Activated T-helper 17 cell treated with anti-CD3 and anti-CD28 coated beads, Interleukin-2, amount 50 U/mL, for 72 hours (primary cell): ENCODE measurements at places on chromosomes 4 and X.

DNA sequence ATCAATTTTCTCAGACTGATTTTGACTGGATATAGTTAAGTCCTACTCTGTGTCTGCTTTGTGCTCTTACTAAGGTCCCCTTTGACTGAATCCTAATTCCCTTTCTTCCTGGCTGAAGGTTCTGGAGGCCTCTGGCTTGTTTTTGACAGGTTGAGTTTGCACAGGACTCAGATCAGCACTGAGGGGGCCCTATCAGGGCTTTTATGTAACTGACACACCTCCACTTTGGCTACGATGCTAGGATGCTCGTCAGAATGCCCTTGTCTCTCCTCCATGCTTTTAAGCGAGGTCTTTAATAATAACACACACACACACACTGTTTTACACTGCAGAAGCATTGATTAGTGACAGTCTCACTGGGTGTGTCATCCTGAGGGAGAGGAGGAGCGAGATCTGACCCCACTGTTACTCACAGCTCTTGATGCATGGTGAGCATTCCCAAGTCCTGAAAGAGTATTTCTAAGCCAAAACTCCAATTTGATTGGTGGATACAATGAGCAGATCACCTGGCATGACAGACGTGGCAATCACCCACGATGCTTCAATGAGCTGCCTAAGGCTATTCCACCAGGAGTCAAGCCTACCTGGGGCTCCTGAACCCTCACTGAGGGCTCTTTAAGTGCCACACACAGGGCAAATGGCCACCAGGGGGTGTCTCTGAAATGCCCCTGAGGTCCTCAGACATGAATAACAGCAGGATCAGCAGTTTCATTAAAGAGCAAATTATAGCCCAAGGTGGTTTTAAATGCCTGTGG is 130.4 kb upstream of the CPEB2 start:
- no peak overlapping the region for H3K4me3 ChIP-seq
- no peaks in the 10 kb centered on the region for H3K36me3 ChIP-seq
- no peaks in the 10 kb centered on the region for H3K4me1 ChIP-seq
- no peak overlapping the region for H3K27ac ChIP-seq
- H3K27me3 ChIP-seq, result peaks cover 19% of the 10 kb centered on the region

DNA sequence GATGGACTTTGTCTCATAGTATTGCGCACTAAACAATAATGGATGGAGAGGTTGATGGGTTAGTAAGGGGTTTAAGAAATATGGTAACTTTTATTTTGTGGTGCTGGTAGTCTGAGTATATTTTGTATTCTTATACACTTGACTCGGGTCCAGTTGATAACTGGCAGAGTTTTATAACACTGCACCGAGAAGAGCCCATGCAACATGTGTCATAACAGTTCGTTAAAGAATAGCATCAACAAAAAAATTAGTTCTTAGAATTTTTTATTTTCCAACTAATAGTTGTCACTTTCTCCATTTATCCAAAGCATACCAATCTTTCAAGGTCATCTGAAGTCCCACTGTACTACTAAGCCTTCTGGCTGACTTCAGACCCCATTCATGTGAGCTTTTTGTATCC is 175.1 kb downstream of the SOWAHB start:
- no peak overlapping the region for H3K27ac ChIP-seq
- no peak overlapping the region for H3K4me3 ChIP-seq
- no peaks in the 10 kb centered on the region for H3K4me1 ChIP-seq

DNA sequence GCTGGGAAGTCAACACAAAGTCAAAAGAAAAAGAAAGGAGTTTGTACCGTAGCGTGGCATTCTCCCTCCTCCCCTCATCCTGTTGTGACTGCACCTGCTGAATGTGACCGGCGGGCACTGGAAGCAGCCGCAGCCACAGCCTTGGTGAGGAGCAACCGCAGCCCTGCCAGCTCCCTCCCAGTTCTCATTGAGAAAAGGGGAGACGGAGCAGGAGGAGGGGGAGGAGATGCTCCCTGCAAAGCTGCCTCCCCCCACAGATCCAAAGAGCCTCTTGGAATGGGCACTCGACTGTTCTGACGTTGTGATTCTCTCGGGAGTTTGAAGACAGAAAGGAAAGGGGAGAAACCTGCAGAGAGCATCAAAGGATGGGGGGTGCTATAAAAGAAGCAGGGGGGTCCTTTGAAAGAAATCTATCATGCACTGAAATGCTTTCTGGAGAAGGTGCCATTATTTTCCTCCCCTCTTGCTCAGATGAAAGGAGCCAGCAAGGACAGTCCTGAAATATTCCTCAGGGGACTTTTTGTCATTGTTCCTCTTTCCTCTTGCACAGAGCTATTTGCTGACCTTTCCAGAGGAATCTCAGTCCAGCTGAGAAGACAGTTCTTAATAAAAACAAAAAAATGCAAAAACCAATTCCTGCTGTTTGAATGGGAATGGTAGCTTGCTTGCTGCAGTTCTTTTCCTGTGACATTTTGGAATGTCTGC is 429.7 kb downstream of the MAPK10 start:
- H3K4me1 ChIP-seq, result no peaks in the 10 kb centered on the region
- no peaks in the 10 kb centered on the region for H3K36me3 ChIP-seq
- H3K27me3 ChIP-seq, result peaks cover 9% of the 10 kb centered on the region
- no peak overlapping the region for H3K27ac ChIP-seq
- no peak for ATAC-seq

GRCh38 chr4:137283737-137284136 is 248.6 kb downstream of the PCDH18 start:
- H3K36me3 ChIP-seq, result no peaks in the 10 kb centered on the region
- no peaks in the 10 kb centered on the region for H3K27me3 ChIP-seq
- no peak overlapping the region for H3K4me3 ChIP-seq
- H3K4me1 ChIP-seq, result no peaks in the 10 kb centered on the region
- H3K27ac ChIP-seq, result no peak overlapping the region

GRCh38 chrX:40061871-40062524 is 35.8 kb downstream of the BCOR start:
- H3K27ac ChIP-seq, result no peak overlapping the region
- H3K4me1 ChIP-seq, result peaks cover 9% of the 10 kb centered on the region
- ATAC-seq, result no peak
- H3K36me3 ChIP-seq, result peaks cover 99% of the 10 kb centered on the region

- peak; percentile 82 for ATAC-seq
- peak overlapping the region; percentile 32 for H3K4me3 ChIP-seq
- H3K27ac ChIP-seq, result no peak overlapping the region
- peaks cover 4% of the 10 kb centered on the region for H3K4me1 ChIP-seq
- H3K27me3 ChIP-seq, result peaks cover 39% of the 10 kb centered on the region
Observed at GRCh38 chr4:3880615-3881120, 114.5 kb downstream of the ADRA2C start.

GRCh38 chr4:3199653-3200422 is 49.1 kb upstream of the MSANTD1 start:
- no peak for ATAC-seq
- H3K36me3 ChIP-seq, result peaks cover 47% of the 10 kb centered on the region

DNA sequence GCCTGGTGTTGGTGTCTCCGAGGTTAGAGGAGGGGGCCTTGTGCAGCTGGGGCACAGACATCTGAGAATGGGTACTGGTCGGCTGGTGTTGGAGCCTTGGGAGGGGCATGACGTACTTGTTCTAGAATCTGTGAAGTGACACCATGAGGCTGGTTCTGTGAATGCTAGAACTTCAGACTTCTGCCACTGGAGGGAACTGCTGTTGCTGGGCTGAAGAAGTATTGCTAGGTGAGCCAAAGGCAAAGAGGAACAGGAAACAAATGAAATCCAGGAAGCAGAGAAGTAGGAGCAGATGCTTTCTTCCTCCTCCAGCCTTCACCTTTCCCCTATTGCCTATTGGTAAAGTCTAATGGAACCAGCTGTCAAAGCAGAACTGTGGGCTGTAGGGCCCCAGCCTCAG is 120.9 kb upstream of the DDIT4L start:
- ATAC-seq, result no peak
- no peaks in the 10 kb centered on the region for H3K36me3 ChIP-seq
- peaks cover 16% of the 10 kb centered on the region for H3K27me3 ChIP-seq
- H3K4me3 ChIP-seq, result no peak overlapping the region

DNA sequence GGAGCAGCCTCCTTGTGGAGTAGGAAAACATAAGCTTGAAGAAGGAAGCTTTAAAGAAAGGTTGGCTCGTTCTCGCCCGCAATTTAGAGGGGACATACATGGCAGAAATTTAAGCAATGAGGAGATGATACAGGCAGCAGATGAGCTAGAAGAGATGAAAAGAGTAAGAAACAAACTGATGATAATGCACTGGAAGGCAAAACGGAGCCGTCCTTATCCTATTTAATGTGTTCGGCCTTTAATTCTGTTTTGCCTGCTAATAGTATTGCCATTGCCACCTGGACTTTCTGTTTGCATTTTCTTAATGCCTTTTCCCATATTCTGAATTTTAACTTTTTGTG is 1.4 kb downstream of the TCEAL1 start:
- H3K36me3 ChIP-seq, result peaks cover 6% of the 10 kb centered on the region
- peak overlapping the region; percentile 83 for H3K4me3 ChIP-seq
- peaks cover 12% of the 10 kb centered on the region for H3K4me1 ChIP-seq
- H3K27ac ChIP-seq, result peak overlapping the region; percentile 79
- no peaks in the 10 kb centered on the region for H3K27me3 ChIP-seq

GRCh38 chr4:19134685-19135084 is 1113.1 kb upstream of the LCORL start:
- H3K27ac ChIP-seq, result no peak overlapping the region
- no peak overlapping the region for H3K4me3 ChIP-seq
- no peaks in the 10 kb centered on the region for H3K36me3 ChIP-seq

DNA sequence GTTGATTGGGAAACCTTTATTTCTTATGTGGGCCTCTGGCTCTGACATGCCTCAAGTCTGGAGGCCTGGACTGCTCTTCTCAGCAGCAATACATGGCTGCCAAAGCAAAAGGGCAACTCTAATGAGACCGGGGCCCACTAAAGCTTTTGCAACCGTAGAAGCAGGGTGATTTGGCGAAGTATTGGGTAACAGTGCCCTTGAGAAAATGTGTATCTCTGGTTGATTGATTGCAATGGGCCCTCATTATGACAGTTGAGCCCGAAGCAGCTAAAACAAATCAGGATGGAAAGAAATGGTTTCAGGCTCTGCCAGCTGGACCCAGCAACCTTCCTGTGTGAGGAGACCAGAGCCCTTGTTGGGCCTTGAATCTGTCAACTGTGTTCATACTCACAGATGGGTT is 73.4 kb downstream of the CLCN4 start:
- no peak for ATAC-seq
- no peak overlapping the region for H3K27ac ChIP-seq
- H3K4me1 ChIP-seq, result no peaks in the 10 kb centered on the region
- no peaks in the 10 kb centered on the region for H3K36me3 ChIP-seq
- H3K27me3 ChIP-seq, result no peaks in the 10 kb centered on the region

DNA sequence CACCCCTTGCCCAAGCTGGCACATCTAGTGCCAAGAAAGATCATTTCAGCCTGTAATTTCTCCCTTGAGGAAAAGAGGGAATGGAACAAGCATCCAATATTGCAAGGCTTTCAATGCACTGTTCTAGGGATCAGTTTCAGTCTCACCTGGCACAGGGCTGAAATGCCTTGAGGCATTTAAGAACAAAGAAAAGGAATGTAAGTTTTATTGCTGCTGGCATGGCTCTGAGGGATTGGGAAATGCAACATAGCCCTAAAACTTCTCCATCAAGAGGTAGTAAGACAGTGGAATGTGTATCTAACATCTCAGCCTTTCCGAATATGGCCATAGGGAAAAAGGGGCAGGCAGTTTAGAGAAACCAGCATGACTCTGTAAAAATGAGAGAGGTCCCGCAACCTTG is 732.6 kb upstream of the LCORL start:
- H3K27me3 ChIP-seq, result no peaks in the 10 kb centered on the region
- H3K27ac ChIP-seq, result no peak overlapping the region
- no peaks in the 10 kb centered on the region for H3K36me3 ChIP-seq
- no peak overlapping the region for H3K4me3 ChIP-seq
- H3K4me1 ChIP-seq, result no peaks in the 10 kb centered on the region
- no peak for ATAC-seq

DNA sequence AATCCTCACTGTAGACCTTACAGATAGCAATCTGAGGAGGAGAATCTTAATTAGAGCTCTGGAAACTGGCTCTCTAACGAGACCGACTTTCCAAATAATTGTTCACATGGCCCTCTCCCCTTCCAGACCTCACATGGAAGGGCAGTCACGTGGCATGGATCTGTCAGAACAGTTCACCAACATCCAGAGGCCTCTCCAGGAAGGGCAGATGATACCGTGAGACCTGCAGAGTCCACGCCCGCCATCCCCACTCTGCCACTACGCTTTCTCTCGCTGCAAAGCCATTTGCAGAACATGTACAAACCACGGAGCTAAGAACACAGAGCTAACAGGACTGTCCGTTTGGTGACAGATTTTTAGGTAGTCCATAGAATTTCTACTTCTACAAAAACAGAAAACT is 20.7 kb downstream of the FAT1 start:
- no peak overlapping the region for H3K27ac ChIP-seq
- ATAC-seq, result no peak
- no peaks in the 10 kb centered on the region for H3K36me3 ChIP-seq
- no peaks in the 10 kb centered on the region for H3K27me3 ChIP-seq
- no peaks in the 10 kb centered on the region for H3K4me1 ChIP-seq
- H3K4me3 ChIP-seq, result no peak overlapping the region

DNA sequence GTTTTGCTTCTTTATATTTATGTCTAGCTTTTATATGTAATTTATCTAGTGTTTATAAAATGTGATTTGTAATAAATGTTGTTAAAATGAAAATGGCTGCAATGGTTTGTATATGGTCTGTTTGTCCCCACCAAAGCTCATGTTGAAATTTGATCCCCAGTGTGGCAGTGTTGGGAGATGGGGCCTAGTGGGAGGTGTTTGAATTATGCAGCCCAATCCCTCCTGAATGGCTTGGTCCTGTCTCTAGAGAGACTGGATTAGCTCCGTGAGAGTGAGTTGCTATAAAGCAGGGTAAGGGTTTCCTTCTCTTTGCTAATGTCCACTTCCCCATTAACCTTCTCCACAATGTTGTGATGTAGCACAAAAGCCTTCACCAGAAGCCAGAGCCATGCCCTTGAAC is 30.0 kb upstream of the JADE3 start:
- no peaks in the 10 kb centered on the region for H3K27me3 ChIP-seq
- peaks cover 4% of the 10 kb centered on the region for H3K36me3 ChIP-seq
- H3K4me1 ChIP-seq, result no peaks in the 10 kb centered on the region
- no peak overlapping the region for H3K27ac ChIP-seq

DNA sequence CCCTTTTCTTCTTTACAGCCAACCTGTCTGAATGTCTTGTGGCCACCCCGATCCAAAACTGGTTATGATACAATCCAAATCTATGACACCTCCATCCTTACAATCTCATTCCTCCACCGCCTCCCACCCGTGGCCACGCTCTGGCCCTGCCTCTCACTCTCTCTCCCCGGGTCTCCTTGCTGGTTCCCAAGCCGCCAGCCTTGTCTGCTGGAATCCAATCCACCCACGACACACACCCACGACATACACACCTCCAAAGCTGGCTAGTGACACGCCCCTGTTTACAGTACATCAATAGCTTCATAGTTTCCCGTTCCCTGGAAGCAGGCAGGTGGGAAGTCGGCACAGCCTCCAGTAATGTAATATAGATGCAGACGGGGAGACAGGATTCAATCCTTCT is 99.0 kb downstream of the WFS1 start:
- H3K4me3 ChIP-seq, result no peak overlapping the region
- no peak for ATAC-seq
- H3K27ac ChIP-seq, result no peak overlapping the region
- peaks cover 11% of the 10 kb centered on the region for H3K27me3 ChIP-seq

DNA sequence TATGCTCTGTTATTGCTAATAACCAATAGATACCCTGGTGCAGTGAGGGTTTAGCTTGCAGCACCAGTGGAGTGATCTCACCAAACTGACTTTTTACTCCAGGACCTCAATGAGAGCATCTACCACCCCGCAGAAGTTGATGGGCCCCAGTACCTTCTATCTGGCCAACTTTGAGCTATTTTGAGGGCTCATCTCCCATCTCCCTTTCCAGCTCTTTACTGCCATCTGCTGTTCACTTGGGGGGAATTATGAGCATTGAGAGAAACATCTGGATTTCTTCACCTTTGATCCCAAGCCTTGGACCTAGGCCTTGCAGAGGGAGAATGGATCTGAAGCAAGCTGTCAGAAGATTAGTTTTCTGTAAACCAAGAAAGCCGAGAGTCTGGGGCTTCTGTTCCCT is 143.6 kb downstream of the TMEM164 start:
- H3K36me3 ChIP-seq, result peaks cover 30% of the 10 kb centered on the region
- H3K4me1 ChIP-seq, result no peaks in the 10 kb centered on the region
- peak; percentile 46 for ATAC-seq
